ENCODE measurements at places on chromosomes 6 and 20.
A peak's percentile ranks its signal among the peaks of the same experiment; 100 is the strongest.

DNA sequence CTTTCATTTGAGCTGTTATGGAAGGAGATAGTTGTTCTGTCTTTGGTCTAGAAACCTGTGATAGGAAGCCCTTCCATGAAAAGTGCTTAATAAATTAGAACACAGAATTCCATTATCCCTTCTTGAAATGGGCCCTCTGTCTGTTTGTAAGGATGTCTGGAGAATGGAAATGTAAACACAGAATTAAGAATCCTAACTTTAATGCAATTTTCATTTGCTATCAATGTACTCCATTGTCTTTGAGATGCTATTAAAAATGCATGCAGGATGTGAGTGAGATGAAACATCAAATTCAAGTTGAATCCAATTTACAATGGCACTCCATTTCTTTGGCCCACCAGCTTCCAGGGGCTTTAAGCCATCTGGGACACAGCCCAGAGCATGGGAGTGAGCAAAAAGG lies 13.9 kb upstream of the AARS2 start:
- no peak for DNase-seq

DNA sequence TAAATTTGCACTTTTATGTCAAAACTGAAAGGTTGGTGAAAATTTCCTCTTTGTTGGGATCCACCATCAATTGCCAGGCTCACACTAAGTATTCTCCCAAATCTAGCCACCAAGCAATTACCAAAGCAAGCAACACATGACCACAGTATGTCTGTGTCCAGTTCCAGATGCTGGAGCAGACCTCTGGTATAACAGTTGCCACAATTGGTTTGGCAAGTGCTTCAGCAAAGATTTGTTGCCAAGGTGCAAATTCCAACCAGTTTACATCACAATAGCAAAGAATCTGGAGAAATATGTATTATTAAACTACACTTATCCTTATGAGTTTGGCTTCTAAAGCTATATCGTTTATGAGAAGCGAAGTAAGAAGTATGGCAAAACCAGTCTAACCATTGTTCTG lies 6.4 kb downstream of the GTF2H5 start:
- no peak for DNase-seq

DNA sequence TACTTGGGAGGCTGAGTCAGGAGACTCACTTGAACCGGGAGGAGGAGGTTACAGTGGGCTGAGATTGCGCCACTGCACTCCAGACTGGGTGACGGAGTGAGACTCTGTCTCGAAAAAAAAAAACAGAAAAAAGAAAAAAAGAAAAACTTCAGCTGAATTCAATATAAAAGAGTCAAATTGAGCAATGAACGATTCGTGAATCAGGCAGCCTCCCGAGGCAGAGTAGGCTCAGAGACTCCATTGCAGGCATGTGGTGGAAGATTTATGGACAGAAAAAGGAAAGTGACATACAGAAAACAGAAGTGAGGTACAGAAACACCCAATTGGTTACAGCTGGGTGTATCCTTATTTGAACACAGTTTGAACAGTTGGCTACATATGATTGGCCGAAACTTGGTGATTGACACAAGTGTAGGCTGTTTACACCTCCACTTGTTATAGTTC lies 56.3 kb downstream of the HLA-DPB1 start:
- DNase-seq = no peak

DNA sequence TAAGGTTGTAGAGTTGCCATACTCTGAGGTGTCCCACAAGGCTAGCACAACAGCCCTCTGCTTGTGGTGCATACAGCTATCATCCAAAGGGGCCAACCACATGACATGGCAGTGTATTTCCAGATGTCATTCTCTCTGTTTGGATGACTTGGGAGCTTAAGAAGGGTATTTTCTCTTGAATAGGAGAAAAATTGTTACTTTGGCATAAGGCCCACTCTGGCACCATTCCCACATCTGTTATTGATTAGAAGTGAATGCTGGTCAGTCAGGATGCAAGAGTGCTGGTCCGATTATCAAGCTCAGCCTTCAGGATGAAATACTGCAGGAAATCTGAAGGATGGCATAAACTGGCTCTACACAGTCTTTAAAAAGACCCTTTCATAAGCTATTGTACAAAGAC lies 83.6 kb upstream of the C20orf144 start:
- DNase-seq = no peak

- no peak for DNase-seq
Measured at GRCh38 chr6:118971682-118972081, 36.7 kb upstream of the MCM9 start.

DNA sequence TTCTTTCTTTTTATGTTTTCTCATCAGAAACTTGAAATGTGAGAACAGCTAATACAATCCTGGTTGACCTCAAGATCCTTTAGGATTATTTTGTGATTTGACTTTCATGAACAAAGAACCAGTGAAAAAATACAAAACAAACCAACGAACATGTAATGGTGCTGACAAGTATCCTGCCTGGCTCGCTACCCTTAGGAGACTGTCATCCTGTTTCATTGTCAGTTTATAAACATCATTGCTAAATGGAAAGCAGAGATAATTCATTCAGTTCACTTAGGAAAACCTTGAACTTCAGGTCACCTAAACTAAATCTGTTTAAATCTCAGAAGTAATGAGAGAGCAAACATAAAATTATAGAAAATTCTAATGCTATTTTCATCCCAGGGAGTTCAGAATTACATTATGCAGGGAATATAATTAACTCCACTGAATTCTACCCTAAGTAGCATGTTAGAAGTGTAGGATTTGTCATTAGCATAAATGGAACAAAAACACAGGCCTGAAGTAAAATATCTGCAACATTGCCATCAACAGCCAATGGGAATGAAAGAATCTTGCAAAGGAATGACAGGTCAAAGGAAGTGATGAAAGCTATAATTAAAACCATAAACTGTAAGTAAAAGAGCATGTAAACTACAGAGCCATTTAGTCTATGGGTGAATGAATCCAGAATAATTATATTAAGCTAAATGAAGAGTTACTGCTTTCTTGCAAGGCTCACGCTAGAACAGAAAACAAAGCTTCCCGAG lies 401.2 kb upstream of the MANEA start:
- DNase-seq = no peak

- no peak for DNase-seq
Measured at GRCh38 chr20:43695571-43695970, 28.7 kb downstream of the MYBL2 start.

GRCh38 chr20:11716239-11716944 lies 201.3 kb upstream of the BTBD3 start:
- no peak for DNase-seq

DNA sequence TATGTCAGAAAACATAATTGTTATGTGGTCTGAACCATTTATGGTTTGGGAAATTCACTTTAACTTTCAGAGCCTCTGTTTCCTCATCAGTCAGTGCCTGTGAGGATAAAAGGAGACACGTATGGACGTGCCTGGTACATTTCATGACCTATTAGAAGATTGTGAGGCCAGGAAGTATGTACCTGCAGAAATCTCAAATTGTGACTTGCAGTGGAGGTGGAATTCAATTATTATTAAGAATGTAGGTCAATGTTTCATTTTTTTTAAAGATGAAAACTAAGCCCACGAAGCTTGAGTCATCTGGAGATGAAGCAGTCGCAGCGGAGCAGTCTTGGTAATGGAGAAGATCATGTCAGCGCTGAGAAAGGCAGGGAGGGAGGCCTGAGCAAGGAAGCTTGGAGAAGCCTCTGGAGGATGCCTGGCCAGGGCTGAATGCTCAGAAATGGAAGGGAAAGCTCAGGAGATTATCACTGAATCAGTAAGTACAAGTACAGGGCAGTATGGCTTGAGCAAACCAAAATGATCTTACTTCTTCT lies 3.9 kb upstream of the DSE start:
- DNase-seq = no peak

DNA sequence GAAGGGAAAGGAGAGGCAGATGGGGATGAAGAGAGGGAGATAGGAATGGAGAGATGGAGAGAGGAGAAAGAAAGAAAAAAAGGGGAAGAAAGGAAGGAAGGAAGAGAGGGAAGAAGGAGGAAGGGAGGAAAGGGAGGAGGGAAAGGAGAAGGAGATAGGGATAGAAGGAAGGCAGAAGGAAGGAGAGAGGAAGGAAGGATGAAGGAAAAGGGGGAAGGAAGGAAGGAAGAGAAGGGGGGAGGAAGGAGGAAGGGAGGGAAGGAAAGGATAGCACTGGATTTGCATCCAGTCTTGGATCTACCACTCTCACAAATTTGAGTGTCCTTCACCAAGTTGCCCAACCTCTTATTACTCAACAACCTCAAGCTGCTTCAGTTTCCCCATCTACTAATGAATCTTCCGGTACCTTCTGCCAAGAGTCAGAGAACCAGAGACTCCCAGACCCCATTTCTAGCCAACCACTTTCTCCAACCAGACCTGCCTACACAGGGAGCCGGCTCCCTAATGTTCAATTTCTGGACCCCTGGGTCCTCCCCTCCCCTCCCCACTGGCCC lies 79.7 kb upstream of the FOXP4 start:
- DNase-seq = no peak

GRCh38 chr6:73180763-73181619 lies 44.3 kb downstream of the KHDC1L start:
- peak; percentile 37 for DNase-seq

GRCh38 chr6:87586371-87587077 lies 3.3 kb downstream of the RARS2 start:
- no peak for DNase-seq

Measured in GM06990 (cell line).